Mammary epithelial cell (primary cell): ENCODE measurements at places on chromosomes 6 and 20. TPM values are rescaled to one million over a fixed set of nuclear protein-coding genes. Genes with fewer than 3 reads are reported as not detected.

The EFCAB8 gene
- total RNA-seq = 0.47 and 1.3 TPM in 2 replicates

The CD109 gene
- total RNA-seq = 273 TPM

The BEND3 gene
- total RNA-seq = 2.9 and 5.6 TPM in 2 replicates

The TINAG gene
- total RNA-seq = not detected in 2 replicates

The EPHA7 gene
- not detected in 2 replicates for total RNA-seq

The MCCD1 gene
- not detected for total RNA-seq

The DHX16 gene
- 30.9 and 38.8 TPM in 2 replicates for total RNA-seq

The SMOC2 gene
- total RNA-seq = not detected

The MMP24OS gene
- total RNA-seq = 30.8 TPM

The SFTA2 gene
- total RNA-seq = not detected in 2 replicates

The TFAP2A gene
- total RNA-seq = 15.7 TPM

The GTSF1L gene
- not detected in 2 replicates for total RNA-seq
